ENCODE measurements at places on chromosomes 16 and 17.

DNA sequence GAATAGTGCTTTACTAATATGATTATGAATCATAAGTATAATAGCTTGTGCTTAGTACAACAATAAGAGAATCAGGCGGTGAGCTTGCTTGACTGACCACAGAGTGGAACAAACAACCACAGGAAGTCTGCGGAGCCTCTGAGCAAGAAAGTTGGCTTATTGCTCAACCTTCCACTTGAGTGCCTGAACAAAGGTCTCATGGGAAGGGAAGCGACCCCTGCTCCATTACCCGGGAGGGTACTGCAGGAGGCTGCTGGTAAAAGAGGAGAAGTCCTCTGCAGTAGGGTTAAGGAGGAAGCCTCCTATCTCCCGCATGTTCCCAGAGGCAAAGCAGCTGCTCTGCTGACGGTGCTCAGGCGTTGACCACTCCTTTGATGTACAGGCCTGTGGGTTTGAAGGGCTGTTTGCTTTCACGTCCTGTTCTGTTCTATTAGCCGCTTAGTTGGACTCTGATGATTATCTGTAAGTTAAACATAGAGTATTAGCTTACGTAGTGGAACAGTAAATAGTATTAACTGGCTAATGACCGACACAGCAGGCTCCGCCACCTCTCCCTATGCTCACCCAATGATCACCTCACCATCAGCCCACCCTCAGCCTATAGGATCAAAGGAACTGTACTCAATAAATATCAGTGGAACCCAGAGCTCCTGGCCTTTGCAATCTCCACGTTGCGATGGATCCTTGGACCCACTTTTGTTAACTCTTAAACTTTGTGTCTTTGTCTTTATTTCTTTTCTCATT is 17.5 kb downstream of the ALOX15B start:
- DNase-seq = no peak

DNA sequence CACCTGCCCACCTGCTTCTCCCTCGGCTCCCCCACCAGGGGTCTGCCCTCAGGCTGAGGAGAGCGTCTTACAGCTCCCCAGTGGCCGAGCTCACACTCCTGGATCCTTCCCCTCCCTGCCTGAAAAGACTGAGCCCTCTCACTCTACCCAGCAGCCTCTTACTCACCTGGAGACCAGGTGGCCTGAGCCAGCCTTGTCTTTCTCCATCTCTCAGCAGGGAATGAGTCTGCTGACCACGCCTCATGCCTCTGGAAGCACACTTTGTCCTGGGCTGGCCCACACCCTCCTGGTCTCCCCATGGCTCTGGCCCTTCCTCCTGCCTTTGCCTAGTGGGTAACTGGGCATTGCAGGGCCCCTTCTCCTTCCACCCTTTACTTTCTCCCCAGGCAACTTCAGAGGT is 177.2 kb downstream of the ENGASE start:
- DNase-seq = no peak

DNA sequence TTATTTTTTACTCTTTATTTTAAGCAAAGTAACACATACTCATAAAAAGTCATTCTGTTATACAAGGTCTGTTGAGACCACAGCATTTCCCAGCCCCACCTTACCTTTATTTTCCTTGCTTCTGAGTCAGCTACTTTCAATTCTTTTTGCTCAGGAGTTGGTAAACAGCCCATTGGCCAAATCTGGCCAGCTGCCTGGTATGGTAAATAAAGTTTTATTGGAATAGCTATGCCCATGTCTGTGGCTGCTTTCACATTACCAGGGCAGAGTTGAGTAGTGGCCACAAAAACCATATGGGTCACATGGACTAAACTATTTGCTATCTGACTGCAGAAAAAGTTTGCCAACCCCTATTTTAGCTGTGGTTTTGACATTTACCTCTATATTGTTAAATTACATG is 3.4 kb upstream of the NSRP1 start:
- no peak for DNase-seq

DNA sequence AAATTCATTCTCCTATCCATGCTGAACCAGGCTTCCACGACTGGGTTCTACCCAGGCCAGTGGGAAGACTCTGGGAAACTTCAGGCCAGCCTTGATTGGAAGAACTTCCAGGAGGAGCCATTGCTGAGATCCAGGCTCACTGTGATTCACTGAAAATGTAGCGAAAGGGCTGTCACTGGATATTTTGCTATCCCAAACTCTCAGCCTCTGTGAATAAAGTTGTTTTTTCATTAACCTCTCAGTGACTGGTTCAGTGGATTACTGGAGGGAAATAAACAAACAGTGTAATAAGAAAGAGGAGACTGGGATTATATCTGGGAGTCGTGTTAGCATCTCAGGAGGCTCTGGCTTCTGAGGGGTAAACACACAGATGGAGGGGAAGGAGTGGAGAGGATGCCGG is 3.1 kb downstream of the FOXL1 start:
- no peak for DNase-seq

DNA sequence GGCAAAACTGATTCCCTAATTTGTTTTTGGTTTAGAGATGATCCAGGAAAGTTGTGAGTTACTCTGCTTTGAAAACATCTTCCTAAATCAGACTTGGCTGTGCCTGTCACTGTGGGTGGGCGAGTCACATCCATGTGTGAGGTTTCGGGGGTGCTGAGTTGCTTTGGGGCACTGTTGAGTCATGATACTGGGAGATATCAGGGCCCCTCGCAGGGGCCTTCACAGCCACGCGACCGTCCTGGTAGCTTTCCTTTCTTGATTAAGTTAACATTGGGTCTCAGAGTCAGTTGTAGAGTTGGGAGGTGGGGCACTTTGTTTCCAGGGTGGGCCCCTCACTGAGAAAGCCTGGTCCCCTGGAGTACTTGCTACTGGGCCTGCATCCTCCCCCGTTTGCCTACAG is 58.3 kb upstream of the LGALS9 start:
- peak; percentile 54 for DNase-seq

DNA sequence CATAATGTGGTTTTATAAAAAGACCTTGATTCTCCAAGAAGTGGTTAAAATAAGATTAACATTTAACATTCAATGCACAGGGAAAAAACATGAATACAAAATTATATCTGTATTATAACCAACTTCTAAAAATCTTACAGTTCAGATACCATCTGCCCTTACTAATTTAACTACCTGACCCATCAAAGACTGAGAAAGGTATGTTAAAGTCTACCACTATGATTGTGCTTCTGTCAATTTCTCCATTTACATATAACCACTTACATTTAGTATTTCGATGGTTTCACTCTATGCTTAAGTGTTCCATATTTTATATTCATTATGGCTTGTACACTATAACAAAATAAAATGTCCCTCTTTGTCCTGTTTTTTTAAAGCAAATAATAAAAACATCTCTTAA is 14.6 kb downstream of the AP1G1 start:
- no peak for DNase-seq

DNA sequence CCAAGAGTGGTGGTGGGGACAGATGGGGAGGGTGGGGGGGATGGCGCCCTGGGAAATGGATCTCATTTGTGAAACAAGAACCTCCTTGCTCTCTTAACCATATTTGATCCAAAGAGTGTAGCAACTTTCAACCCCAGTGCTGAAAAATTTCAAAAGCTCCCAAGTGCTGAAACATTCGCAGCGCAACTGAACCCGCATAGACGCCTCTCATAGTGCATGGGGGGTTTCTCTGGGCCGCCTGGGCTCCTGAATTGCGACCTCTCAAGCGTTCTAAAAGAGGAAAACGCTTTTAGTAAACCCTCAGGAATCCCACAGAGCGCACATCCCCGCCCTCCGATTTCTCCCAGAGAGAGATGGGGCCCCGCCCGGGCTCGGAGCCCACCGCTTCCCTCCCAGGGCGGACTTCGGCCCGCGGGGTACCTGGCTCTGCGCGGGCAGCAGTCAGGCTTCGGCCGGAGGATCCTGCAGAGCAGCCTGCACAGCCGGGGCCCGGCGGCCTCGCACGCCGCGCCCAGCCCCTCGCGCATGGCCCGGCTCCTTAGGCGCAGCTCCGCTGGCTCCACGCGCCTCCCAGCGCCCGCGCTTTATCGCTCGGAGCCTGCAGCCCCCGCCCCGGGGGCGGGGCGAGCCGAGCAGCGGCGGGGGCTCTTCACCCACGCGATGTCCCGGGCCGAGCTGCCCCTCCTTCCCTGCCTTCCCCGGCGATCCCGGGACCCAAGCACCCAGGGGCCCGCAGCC is 7.0 kb downstream of the NOS2 start:
- no peak for DNase-seq

- DNase-seq = no peak
These were observed 16.2 kb upstream of the PHF12 start for GRCh38 chr17:28967221-28968135.

DNA sequence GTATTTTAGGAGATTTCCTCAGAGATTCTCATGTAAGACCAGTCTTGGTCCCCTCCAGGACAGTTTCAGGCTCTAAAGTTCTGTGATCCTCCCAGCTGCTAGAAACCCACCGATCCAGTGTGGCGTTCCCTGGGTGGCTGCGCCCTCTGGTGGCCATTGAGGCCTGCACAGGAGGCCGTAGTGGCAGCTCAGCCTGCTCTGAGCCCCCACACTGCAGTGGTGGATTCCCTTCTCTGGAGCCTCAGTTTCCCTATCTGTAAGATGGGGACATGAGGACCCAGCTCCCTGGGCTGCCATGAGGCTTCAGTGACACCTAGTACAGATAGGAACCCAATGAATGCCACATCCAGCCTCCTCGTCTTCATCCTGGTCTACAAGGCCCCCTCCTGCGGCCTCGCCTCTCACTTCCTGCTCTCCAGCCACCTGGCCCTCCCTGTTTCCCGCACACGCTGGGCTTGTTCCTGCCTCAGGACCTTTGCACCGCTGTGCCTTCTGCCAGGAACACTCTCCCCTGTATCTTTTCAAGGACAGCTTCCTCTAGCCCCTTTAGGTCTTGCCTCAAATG is 16.5 kb downstream of the CCDC102A start:
- DNase-seq = peak; percentile 75

DNA sequence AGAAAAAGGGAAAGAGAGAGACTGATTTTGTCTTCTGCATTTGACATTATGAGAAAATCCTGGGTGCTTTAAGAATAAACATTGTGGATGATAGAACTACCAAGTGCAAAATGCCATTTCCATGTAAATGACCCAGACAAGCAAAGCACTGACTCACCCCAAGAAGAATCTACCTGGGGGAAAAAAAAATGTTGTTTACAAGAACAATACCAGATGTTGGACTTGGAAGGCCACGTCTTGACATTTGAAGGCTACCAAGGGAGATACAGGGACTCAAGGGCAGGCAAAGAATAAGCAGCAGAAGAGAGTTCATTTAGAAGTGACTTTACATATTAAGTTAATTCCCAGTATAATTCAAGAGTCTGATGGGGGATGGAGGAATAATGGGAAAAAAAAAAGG is 125.3 kb downstream of the TMEM114 start:
- no peak for DNase-seq

DNA sequence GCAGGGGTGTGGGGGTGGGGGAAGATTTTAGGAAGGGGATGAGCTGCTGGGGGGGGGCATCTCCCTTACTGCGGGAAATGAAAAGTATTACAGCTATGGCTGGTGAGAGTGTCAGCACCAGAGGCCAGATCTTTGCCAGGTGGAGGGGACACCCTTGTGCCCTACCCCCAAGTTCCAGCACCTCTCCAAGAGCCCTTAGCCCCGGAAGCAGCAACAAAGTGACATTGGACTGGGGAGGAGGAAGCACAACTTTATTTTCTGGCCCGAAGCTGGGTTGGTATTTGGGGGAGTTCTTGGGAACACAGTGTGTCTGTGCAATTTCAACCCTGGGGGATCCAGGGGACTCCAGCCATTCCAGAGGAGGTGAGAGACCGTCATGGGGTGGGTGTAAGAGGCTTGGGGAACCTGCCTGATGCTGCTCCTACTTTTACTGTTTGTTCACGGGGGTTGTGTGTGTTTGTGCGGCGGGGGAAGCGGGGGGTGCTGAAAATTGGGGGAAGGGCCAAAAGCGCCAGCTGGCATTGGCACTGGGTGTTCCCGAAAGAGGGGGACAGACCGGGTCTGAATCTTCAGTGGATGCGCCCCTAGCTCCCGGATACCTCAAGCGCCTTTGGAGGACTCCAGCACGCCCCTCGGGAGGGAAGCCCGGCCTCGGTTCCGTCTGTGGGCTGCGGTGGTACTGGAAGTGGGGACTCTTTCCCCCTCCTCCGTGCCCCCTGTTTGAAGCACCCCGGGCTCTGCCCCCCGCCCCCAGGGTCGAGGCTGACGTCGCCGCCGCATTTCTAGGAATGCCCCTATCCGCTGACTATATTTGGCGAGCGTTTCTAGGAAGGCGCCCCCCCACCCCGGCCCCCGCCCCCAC is 230.3 kb downstream of the MRTFB start:
- no peak for DNase-seq

DNA sequence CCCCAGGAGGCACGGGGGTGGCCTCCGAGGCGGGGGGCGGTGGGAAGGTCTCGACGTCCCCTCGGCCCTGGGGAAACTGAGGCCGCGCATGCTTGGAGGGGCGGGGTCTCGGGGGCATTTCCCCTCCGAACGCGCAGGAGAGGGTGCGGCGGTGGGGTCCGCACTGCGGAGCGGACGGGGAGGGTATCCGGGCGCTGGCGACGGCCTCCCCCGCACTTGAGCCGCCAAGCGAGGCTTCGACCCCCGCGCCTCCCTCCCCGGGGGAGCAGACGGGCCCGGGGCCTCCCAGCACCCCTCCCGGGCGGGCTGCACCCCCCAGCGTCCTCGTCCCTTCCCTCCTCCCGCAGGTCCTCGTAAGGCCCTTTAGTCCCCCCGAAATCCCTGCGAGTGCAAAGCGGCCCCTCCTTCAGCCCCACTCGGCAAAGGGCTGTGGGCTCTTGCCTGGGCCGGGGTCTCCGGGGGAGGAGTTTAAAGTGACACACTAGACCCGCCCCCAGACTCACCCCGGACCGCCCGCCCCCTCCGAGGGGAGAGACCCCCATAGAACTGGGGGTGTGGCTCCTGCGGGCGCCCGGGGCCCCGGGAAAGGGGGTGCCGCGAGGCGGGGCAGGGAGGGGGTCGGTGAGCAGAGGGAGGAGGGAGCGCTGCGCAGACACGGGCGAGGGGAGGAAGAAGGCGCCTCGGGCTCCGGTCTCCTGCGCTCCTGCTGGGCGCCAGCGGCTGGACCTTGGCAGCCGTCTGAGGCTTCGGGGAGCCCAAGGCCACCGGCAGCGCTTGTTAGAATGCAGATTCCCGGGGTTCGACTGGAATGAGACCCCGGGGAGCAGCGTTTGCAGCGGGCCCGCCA is 632 bp downstream of the BAIAP3 start:
- no peak for DNase-seq

GRCh38 chr17:78946631-78947030 is 21.4 kb upstream of the TIMP2 start:
- no peak for DNase-seq

Data from stimulated activated CD4-positive, alpha-beta T cell treated with anti-CD3 and anti-CD28 coated beads, Interleukin-12 subunit alpha, Interleukin-12 subunit beta, amount 100 ng/mL, for 24 hours (primary cell).